ENCODE measurements at places on chromosomes 11 and 22.

- DNase-seq, result no peak
These were observed 25.2 kb downstream of the GDPD4 start for GRCh38 chr11:77276271-77276670.

GRCh38 chr11:107696140-107696539 is 15.7 kb downstream of the SLN start:
- DNase-seq, result no peak

GRCh38 chr11:62505059-62505439 is 41.6 kb downstream of the AHNAK start:
- no peak for DNase-seq

DNA sequence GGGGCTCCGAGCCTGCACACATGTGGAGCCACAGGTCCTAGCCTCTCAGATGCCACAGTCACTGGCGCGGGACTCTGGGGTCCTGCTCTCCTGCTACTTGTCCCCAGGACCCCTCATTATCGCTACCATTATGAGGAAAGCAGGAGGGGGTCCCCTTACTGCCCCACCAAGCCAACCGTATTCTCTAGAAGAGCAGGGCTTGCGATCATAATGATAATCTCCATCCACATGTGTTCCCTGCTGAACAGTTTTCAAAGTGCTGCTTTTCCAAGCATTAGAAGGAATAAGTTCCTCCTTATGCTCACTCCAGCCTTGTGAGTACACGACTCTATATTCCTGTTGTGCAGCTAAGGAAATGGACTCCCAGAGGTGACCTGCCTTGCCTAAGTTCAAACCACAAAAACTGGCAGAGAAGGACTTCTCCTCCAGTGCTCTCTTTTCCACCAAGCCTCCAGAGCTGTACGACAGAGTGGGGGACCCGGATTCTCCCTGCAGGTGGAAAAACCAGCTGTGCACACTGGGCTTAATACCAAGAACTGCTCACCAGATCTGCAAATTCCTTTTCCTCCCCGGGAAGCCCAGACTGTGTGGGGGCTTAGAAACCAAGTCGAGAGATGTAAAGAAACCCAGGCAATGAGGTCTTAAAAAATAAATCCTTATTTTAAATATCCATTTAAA is 92.8 kb upstream of the DRD2 start:
- DNase-seq, result no peak

DNA sequence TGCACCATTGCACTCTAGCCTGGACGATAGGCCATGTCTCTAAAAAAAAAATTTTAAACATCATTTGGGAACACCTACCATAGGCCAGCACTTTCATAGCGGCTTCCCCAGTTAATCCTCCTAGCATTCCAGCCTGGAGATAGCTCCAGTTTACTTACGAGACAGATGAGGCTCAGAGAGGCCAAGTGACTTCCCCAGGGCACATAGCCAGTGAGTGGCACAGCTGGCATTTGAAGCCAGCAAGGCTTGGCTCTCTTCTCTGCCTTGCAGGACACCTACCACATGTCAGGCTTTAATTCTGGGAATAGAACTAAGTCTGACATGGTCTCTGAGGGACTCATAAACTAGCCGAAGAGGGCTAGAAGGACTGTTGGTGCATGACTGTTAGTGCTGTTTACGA is 4.9 kb upstream of the TAGLN start:
- DNase-seq, result no peak

- no peak for DNase-seq
These were observed 910.5 kb upstream of the CHORDC1 start for GRCh38 chr11:91133361-91133760.

GRCh38 chr22:28933321-28933720 is 49.9 kb downstream of the ZNRF3 start:
- DNase-seq, result no peak

DNA sequence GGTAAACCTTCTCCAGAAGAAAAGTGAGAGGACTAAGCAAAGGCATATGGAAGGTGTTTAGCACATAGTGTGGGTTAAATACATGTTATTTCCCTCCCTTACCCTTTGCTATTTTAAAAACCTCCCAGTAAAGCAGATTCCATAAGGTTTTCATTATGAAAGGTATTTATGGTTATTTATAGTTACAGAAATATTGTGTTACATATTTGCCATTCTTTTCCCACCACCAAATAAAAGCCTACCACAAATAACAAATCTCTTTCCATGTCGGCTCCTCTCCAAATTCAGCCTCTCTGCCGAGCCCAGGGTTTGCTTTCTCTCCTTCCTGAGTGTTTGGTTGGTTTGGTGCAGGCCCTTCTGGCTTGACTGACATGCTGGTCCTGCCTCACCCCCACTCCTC is 64.4 kb downstream of the INSC start:
- DNase-seq, result no peak

GRCh38 chr11:17699147-17700114 is 19.9 kb upstream of the MYOD1 start:
- DNase-seq, result no peak

GRCh38 chr22:47698906-47699305 is 936.5 kb downstream of the TBC1D22A start:
- DNase-seq, result no peak

DNA sequence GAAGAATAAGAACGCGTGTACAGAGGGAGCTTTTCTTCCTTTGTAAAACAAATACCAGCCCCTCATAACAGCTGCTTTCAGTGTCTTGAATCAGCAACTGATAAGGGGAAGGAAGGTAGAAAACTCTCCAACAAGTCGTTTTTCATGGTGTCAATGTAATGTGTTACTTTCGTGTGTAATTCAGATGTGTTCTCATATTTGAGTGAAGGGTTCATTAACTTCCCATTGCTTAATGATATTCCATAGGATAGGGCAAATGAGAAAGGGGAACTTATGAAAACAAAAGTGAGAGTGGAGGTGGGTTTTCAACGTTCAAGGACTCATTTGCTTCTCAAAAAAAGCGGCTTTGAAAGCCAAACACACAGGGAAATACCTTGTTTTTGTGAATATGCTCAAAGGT is 452.1 kb downstream of the NTM start:
- no peak for DNase-seq

Data from cerebellar nuclear complex (tissue), 1 donor.